ENCODE measurements at places on chromosomes 16 and 17.

GRCh38 chr16:21950782-21951521, 2.2 kb upstream of the UQCRC2 start:
- DNase-seq = no peak

GRCh38 chr17:1069847-1070246, 72.9 kb downstream of the TIMM22 start:
- no peak for DNase-seq

- no peak for DNase-seq
Measured at GRCh38 chr17:70422862-70423261, 253.5 kb downstream of the KCNJ2 start.

GRCh38 chr17:12744298-12744697, 45.0 kb upstream of the ARHGAP44 start:
- DNase-seq = no peak

GRCh38 chr17:66175892-66176291, 16.0 kb downstream of the CEP112 start:
- DNase-seq = no peak

DNA sequence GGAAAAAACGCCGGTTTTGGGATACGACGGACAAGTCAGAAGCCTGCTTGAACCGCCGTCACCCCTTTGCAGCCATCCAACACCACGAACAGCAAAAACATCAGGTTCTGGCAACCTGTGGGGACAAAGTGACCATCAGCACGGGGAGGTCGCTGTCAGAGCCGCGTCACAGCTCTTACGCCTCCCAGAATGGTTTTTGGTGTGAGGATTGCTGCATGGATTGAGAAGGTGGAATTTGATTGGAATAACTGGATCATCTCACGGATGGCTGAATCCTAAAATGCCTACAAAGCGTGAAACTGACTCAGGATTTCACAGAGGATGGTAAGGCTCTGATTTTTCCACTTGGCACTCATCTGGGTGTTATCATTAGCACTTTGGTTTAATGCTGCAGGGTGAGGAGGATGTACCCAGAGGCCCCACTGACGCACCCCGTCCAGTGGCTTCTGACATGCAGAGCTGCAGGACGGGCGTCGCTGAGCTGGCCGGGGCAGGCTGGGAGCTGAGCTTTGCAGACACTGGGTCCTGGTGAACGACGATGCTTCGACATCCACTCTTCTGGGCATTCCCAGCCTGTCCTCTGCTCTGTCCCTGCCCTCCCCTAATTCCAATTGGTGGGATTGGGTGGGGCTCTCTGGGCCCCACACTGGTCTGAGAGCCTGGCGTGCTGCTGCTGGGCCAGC, 73.4 kb upstream of the CREBBP start:
- DNase-seq = no peak

GRCh38 chr16:16073001-16073545, 123.7 kb downstream of the ABCC1 start:
- DNase-seq = no peak

DNA sequence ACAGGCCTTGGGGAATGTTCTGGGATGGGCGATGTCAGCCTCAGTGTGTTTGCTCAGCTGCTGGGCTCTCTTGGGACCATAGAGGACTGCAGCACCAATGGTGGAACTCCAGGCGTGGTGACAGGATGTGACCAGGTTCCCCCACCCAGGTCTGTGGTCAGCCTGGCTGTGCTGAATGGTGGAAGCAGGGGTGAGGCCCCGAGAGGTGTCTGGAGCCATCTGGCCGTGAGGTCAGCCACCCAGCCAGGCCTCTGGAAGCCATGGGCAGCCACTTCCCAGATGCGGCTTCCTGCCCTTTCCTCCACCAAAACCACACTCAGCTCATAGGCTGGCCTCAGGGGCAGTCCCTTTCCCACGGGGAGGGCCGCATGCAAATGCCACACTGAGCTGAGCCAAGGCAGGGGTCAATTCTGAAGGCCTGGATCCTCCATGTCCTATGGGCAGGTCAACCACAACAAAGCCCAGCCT, 7.8 kb upstream of the MAPK7 start:
- no peak for DNase-seq

DNA sequence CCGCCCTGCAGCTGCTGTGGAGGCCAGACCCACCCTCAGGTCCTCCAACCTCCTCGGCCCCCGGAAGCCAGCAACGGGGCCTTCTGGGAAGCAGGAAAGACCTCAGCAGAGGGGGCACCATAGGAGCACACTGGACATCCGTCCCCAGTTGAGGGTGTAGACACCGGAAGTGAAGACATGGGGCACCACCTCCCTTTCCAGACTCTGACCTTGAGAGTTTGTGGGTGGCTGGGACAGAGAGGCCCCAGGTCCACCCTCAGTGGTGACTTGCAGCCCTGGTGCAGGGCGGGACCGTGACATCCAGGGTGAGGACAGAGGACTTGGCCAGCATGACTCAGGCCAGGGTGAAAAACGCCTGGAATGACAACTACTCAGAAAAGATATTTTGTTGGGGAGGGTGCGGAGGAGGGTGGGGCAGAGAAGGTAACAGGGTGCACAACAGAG, 19.9 kb downstream of the CEP295NL start:
- DNase-seq = no peak

DNA sequence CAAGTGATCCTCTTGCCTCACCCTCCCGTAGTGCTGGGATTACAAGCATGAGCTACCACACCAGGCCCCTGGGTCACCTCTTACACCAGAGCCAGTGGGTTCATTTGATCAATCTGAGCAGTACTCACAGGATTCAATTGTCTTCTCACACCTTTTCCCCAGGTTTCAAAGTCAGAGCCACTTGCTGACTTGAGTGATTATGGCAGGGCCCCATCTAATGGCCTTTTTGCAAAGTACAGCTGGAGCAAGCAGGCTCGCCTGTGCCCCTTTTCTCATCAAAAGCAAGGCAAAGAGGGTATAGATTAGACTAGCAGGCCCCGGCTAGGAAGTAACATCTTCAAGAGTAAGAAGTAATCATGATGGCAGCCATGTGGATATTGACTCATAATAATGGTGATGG, 114.8 kb upstream of the NOL11 start:
- peak; percentile 44 for DNase-seq

DNA sequence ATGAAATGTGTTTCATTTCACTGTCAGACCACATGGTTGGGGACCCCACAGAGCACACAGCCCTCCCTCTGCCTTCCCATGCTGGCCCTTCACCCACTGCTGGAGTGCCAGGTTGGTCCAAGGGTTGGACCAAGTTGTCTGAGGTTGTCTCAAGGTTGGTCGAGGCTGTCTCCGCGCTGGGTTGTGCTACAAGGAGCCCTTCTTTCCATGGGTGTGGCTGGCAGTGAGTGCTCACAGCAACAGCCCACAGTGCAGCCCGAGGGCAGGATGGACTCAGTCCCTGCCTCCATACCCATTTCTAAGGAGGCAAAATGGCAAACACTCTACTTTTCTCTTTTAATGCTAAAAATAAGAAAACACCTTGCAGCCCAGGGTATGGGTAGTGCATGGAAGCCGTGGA, 35.8 kb upstream of the STH start:
- DNase-seq = no peak

- no peak for DNase-seq
Measured at GRCh38 chr16:10943064-10943353, 741 bp upstream of the DEXI start.

DNA sequence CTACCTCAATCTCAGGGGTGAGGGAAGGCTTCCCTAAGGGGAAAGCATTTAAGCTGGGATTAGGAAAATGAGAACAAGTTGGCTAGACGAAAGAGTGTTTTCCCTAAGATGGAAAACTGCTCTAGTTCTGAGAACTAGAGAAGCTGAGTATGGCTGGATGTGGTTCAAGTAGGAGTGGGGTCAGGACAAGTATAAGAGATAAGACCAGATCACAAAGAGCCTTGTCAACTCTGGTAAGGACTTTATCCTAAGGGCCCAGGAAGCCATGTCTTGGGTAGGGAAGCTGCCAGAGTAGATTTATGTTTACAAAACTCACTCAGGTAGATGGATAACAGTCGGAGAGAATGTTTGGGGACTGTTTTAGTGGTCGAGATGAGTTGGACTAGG, 1.7 kb downstream of the ANKS4B start:
- no peak for DNase-seq

DNA sequence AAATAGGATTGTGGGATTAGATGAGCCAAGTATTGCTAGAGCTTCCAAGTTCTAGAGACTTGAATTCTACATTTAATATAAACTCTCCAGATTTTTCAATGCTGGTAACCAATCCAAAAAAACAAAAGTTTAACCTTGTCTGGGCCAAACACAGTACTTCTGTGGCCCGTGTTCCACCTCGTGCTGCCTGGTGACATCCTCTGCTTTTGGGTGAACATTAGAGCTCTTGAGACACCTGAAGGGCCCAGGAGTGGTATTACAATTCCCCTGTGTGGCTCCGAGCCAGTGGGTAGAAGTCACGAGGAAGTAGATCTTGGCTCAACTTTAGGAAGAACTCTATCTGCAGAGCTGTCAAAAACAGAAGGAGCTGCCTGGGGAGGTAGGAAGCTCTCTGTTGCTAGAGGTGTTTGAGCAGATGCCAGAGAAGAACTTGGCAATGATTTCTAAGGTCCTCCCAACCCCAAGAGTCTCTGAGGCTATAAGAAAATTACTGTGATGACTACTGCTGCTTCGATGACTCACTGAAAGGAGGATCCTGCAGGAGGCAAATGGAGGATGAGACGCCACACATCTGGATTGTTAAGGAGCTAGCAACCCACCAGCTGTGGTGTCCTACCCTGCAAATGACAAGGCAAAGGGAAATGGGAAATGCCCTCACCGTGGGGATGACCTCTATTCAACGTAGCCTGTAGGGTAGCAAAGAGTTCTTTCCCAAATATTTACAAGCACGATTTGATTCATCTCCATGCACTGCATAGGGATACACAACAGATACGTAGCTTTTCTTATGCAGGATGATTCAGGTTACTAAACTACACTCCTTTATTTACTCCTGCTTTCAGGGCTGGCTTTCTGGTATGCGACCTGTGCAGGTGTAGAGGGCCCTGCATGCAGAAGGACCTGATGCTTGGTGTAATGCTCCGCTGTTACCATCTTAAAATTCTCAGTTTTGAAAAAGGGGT, 45.8 kb upstream of the GAS7 start:
- no peak for DNase-seq

Measured in NCI-H2107 (cell line).